Motor neuron (in vitro differentiated cells): ENCODE measurements at places on chromosomes 2 and 18.

DNA sequence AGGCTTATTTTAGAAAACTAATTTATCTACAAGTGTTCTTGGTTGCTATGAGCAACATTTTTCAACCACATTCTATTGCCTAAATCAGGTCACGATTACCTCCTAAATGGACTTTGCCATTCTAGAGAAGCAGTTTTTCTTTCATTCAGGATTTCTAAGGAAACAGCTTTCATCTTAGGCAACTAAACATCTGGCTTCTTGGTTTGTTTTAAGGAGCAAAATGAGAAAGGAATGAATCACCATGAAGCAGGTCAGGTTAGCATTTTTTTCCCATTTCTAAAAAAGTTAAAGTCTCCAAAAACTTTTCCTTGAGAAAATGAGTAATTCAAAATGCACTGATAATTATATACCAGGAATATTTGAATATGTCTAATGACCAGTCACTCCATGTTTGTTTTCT lies 114.8 kb downstream of the GAREM1 start:
- ATAC-seq, result no peak

- no peak for ATAC-seq
These were observed 1.4 kb upstream of the GALNT13 start for GRCh38 chr2:153870308-153870707.

DNA sequence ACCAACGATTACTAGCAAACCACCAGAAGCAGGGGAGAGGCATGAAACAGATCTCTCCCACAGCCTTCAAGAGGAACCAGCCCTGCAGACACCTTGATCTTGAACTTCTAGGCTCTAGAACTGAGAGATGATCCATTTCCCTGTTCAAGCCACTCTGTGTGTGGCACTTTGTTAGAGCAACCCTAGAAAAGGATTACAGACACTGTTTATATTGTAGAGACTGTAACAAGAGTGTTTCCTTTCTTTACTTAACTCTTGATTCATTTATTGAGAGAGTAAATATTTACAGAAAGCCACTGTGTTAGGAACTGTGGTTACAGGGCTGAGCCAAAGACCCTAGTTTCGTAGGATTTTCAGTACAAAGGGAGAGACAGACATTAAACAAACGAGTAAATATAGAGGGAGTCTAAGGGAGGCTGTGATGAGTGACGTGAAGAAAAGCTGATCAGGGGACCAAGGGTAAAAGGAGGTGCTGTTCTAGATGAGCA lies 10.9 kb downstream of the CCDC68 start:
- ATAC-seq, result no peak

DNA sequence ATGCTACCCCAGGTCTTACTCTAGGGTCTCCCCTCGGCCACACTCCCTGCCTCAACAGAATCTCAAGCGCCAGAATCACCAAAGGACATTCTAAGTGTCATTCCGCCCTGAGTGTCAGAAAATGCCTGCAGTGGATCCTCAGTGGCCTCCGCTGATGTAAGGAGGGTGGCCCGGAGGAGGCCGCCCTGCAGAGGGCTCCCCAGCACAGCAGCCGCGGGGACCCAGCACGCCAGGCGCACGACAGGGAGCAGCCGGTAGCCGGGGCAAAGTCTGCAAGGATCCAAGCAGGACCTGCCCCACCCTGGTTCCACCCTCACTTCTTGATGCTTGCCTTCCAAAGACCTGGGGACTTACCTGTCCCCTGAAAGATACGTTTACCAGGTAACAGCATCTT lies 54.2 kb upstream of the ID2 start:
- no peak for ATAC-seq

DNA sequence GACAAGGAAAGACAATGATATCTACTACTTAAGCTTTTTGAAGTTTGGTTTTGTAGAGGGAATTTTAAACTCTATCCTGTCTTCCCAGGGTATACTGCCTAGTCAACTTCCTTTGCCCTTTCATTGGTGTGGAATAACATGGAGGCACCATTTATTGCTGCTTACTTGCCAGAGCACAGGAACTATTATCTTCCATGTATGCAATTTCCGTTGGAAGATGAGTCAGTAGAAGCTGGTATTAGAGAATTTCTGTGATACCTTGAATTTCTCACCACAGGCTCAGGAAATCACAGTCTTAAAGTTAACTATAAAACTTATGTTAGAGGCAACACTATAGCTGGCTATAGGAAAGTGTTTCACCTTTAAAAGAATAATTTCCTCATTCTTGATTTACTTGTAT lies 40.9 kb upstream of the RGPD4 start:
- ATAC-seq, result no peak

DNA sequence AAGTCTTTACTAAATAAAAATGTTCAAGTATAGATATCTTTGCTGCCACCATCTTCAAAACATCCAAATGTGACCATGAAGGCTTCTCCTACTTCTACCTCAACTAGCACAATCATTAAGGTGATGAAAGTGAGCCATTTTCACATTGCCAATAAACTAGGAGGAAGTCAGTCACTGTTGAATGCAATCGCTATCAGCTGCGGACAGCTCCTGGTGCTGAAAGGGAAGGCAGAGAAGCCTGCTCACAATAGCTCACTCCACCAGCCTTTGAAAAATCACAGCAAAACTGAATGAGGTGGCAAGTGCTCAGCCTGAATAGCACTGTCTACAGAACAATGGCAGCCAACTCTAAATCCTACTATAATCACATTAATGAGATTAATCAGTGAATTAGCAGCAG lies 2.2 kb downstream of the MYT1L start:
- ATAC-seq, result no peak

DNA sequence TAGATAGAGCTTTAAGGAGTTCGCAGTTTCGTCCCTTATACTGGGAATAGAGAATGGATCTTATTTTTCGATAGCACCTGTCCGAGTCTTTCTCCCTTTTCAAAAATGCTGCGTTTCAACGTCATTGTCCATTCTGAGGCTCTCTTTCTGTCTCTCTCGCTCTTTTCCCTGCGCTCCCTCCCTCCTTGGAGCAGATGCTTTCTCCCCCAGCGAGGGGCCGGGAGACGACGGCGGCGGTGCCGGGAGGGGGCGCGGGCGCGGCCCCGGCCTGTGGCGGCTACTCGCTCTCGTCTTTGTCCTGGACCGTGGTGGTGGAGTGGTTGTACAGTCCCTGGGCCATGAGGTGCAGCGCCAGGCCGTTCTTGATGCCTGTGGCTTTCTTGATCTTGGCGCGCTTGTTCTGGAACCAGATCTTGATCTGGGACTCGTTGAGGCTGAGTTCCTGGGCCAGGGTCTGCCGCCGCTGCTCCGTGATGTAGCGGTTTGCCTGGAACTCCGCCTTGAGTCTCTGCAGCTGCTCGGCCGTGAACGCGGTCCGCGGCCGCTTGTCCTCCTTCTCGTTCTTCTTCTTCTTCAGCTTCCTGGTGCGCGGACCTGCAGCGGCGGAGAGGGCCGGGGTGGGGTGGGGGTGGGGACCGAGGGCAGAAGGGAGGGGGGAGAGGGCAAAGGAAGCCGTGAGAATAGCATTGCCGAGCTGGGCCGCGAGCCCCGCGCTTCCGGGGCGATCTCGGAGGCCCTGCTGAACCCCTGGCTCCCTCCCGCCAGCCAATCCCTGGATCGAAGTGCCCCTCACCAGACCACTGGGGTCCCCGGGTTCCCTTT lies 4.6 kb downstream of the EN1 start:
- no peak for ATAC-seq

DNA sequence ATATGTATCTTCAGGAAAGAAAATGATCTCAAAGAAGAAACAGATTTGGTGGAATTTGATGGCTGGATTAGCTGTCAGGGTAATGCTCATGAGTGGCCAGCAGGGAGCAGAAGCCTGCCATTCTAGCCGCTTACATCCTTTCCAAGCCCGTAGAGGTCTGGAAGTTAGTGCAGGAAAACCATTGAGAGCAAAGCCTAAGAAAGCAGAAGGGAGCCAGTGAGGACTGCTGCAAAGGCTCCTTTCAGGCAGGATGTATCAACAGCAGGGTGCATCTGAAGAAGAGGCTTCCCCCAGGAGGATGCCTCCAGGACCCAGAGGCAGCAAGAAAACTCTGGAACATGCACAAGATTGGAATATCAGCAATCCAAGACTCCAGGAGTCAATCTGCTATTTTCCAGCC lies 22.9 kb upstream of the LBH start:
- peak; percentile 99 for ATAC-seq

DNA sequence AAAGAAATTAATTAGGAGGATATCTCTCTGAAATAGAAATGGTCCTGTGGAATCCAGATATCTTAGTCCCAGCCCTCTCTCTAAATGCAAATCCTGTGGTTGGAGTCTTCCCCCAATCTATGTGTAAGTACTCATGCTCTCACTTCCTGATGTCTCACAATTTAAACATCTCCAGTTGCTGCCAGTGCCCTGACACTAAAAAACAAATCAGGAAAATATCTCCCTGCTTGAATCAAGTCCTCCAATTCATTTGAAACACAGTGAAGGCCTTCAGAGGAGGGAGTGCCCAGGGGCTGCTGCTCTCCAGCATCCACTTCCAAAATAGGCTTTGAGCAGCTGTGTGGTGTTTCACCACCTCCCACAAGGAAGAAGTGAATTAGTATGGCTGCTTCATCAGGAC lies 413.8 kb downstream of the RAD51AP2 start:
- ATAC-seq, result no peak

- ATAC-seq, result peak; percentile 61
These were observed 285.1 kb downstream of the MTX2 start for GRCh38 chr2:176554101-176555048.

DNA sequence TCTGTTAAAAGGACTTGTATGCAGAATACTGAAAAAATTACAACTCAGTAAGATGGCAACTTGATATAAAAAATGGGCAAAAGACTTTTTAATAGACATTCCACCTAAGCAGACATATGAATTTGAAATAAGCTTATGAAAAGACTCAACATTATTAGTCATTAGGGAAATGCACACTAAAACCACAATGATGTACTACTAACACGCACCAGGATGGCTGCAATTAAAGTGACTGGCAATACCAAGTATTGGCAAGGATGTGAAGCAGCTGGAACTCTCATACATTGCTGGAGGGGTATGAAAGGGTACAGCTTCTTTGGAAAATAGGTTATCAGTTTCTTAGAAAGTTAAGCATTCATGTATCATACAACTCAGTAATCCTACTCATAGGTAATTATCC lies 3.2 kb upstream of the ENOSF1 start:
- no peak for ATAC-seq

GRCh38 chr2:60886991-60887390 lies 5.6 kb downstream of the REL start:
- no peak for ATAC-seq

DNA sequence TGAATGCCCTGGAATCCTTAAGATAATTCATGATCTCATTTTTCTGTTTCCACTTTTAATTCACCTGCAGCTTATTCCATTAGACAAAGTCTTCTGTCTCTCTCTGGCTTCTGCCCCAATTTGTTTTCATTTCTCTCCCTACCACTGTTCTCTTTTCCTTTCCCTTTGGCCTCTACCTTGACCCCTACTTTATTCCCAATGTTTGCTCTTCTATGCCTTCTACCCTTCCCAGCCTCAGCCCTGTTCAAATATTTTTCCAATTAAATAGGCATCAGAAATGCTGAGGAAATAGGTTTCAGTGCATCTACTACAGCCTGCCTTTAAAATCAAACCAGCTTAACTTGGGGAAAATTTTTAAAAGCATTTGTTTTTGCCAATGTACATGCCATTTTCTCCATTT lies 443.7 kb upstream of the CWC22 start:
- ATAC-seq, result no peak

DNA sequence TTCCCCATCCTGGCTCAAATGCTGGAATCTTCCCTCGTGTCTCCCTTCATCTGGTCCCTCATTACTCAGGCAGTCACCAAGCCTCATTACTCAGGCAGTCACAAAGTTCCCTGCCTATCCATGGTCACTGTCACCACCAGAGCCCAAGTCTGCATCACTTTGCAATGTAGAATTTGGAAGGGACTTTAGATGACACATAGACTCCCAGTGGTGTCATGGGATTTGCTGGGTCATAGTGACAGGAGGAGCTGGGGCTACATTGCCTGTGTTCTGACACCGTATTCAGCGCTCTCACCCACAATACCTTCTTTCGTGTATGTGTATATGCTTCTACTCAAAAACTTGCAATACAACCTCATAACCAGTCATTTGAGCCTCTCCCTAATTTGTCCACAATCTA lies 2.1 kb upstream of the EMILIN1 start:
- ATAC-seq, result no peak

DNA sequence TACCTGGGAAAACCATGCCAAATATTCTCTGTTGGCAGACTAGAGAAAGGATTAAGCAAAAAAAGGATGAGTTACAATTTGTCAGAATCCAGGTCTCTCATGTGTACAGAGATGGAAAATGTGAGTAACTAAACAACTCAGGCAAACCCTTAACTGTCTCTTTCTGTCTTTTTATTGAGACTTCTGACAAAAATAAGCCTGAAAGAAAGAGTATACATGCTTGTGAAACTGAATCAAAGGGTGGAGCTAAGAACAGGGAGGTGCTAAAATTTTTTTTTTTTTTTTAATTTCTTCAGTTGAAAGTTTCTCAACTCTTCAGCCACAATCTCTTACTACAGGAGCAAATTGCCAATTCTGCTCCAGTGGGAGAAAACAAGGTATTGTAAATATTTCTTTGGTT lies at the start of gene SERPINB10:
Gene SERPINB10 (plus strand): TSS at position 295 of the 400 bp plus-strand sequence. CDS start 7,553 bp downstream, outside the sequence.
- no peak for ATAC-seq

- ATAC-seq, result peak; percentile 7
These were observed 14.6 kb upstream of the NT5DC4 start for GRCh38 chr2:112706170-112706664.

- ATAC-seq, result no peak
These were observed 57.8 kb upstream of the TXNDC2 start for GRCh38 chr18:9827793-9828505.

- no peak for ATAC-seq
These were observed 54.9 kb upstream of the RBM44 start for GRCh38 chr2:237743561-237744269.

- ATAC-seq, result no peak
These were observed 546.7 kb downstream of the EPHA4 start for GRCh38 chr2:221025398-221025797.

- peak; percentile 68 for ATAC-seq
These were observed 67.6 kb downstream of the FEZ2 start for GRCh38 chr2:36530178-36530982.

GRCh38 chr2:223404616-223405015 lies 197.5 kb downstream of the SCG2 start:
- no peak for ATAC-seq

- ATAC-seq, result no peak
These were observed 40.5 kb downstream of the CROCC2 start for GRCh38 chr2:240946654-240947053.

GRCh38 chr18:43393174-43393573 lies 115.9 kb upstream of the SYT4 start:
- ATAC-seq, result no peak

- no peak for ATAC-seq
These were observed 313.6 kb upstream of the ACVR2A start for GRCh38 chr2:147531269-147531668.

- ATAC-seq, result peak; percentile 42
These were observed 153.6 kb downstream of the ALK start for GRCh38 chr2:29767606-29768335.

DNA sequence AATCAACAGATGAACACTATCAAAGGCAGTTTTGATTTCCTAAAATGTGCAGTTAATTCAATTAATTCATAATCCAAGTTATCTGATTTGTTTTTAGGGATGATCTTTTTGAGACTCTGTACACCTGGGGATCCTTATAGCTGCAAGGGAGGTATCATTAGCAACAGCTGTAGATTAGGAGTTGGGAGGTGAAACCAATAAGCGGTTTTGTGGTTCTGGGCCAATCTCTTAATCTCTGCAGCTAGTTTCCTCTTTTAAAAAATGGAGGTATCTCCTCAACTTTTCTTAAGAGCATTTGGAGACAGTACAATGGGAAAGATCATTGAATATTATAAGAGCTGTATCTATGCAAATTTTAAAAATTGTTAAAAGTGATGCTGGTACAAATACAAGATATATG lies 126.0 kb downstream of the MC4R start:
- ATAC-seq, result no peak
